Activated naive CD4-positive, alpha-beta T cell treated with anti-CD3 and anti-CD28 coated beads for 36 hours (primary cell): ENCODE measurements at places on chromosomes 5 and 9.
A peak's percentile ranks its signal among the peaks of the same experiment; 100 is the strongest.

- no peak overlapping the region for H3K4me3 ChIP-seq
- no peak for DNase-seq
- peaks cover 24% of the 10 kb centered on the region for H3K36me3 ChIP-seq
- peaks cover 33% of the 10 kb centered on the region for H3K4me1 ChIP-seq
Measured at GRCh38 chr5:32144378-32145207, 29.5 kb downstream of the GOLPH3 start.

GRCh38 chr5:155878991-155879575 lies 447.9 kb upstream of the SGCD start:
- DNase-seq = no peak
- no peaks in the 10 kb centered on the region for H3K4me1 ChIP-seq
- no peak overlapping the region for H3K4me3 ChIP-seq
- no peaks in the 10 kb centered on the region for H3K27me3 ChIP-seq
- no peak overlapping the region for H3K27ac ChIP-seq

GRCh38 chr9:135667463-135668001 lies 4.4 kb downstream of the LCN9 start:
- no peak for DNase-seq
- H3K36me3 ChIP-seq = no peaks in the 10 kb centered on the region
- H3K4me3 ChIP-seq = no peak overlapping the region
- H3K4me1 ChIP-seq = no peaks in the 10 kb centered on the region
- no peak overlapping the region for H3K27ac ChIP-seq
- H3K27me3 ChIP-seq = peaks cover 4% of the 10 kb centered on the region

DNA sequence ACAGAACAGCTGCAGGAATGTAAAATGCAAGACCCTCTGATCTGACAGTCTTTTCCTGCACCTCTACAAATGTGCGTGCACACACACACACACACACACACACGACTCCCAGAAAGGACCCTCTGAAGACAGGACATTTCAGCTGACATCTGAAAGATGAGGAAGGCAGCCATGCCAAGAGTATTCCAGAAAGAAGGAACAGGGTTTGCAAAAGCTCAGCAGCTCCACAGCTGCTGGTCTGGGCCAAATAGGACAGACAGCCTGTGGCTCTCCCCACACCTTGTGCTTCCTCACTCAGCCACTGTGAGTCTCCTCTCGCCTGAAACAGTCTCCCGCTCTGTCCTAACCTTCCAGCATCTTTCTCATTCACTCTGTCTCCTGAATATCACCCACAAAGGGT lies 189.0 kb downstream of the PALM2AKAP2 start:
- peak overlapping the region; percentile 37 for H3K27ac ChIP-seq
- no peaks in the 10 kb centered on the region for H3K27me3 ChIP-seq

DNA sequence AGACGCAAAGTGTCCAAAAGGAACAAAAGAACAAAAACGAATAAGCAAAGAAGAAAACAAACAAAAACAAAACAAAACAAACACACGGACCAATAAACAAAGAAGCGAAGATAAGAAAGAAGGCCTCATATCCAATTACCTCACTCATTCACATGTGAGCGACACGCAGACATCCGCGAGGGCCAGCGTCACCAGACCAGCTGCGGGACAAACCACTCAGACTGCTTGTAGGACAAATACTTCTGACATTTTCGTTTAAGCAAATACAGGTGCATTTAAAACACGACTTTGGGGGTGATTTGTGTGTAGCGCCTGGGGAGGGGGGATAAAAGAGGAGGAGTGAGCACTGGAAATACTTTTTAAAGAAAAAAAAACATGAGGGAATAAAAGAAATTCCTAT lies 28.3 kb upstream of the WWC1 start:
- no peaks in the 10 kb centered on the region for H3K4me1 ChIP-seq
- no peak overlapping the region for H3K27ac ChIP-seq
- H3K27me3 ChIP-seq = no peaks in the 10 kb centered on the region
- no peaks in the 10 kb centered on the region for H3K36me3 ChIP-seq
- no peak overlapping the region for H3K4me3 ChIP-seq

GRCh38 chr9:105341434-105342146 lies 97.1 kb downstream of the SLC44A1 start:
- no peak overlapping the region for H3K27ac ChIP-seq
- DNase-seq = no peak
- no peak overlapping the region for H3K4me3 ChIP-seq
- H3K4me1 ChIP-seq = peaks cover 26% of the 10 kb centered on the region

DNA sequence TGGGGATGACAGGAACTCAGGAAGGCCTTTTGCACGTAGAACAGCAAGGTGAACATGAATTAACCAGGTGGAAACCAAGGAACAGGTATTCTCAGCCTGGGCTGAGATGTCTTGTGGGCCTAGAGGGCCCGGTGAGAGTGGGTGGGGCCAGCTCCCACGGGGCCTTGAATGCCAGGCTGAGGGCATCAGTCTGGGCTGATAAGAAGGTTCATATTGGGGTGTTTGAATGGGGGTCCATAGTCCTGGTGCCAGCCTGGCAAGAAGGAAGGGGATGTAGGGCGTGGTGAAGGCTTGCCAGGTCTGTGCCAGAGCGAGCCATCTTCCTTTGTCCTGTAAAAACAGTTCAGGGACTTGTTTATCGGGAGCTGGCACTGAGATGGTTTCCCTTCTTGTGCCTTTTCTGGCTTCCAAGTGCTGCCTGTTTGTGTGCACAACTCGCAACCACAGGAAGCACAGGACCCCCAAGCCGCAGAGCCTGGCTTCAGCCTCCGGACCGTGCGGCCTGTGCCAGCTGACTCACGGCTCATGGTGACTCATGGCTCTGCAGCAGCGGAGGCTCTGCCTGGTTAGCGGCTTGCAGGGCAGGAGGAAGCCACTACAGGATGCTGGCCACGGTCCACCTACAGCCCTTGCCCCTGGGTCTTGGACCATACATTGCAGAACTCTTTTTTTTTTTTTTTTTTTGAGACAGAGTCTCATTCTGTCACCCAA lies 2.4 kb downstream of the CARD19 start:
- H3K4me1 ChIP-seq = peaks cover 65% of the 10 kb centered on the region
- peak overlapping the region; percentile 85 for H3K4me3 ChIP-seq
- peak; percentile 82 for DNase-seq

DNA sequence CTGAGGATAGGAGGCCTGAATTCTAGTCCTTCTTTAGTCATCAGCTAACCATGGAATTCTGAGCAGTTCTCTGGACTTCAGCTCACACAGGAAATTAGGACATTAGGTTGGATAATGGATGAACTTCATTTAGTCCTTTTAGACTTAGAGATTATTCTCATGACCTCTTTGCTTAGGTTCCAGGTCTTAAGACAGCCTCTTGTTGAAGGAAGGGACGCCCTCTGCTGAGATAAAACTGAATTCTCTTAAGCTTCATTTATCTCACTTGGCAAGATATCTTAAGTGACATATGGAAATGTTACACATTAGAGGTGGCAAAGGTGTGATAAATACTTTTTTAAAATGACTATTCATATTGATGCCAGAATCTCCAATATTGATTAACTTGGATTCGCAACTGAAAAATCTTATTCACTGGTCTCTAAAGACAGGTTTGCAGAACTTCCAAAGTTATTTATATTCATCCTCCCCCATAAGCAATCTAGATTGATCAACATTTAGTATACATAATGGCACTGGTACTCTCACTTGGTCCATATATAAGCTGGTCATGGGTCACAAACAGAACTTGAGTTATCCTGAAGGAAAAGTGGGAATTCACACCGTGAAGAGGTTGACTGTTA lies 16.9 kb upstream of the ZNF366 start:
- DNase-seq = no peak
- H3K27ac ChIP-seq = no peak overlapping the region
- H3K36me3 ChIP-seq = no peaks in the 10 kb centered on the region

DNA sequence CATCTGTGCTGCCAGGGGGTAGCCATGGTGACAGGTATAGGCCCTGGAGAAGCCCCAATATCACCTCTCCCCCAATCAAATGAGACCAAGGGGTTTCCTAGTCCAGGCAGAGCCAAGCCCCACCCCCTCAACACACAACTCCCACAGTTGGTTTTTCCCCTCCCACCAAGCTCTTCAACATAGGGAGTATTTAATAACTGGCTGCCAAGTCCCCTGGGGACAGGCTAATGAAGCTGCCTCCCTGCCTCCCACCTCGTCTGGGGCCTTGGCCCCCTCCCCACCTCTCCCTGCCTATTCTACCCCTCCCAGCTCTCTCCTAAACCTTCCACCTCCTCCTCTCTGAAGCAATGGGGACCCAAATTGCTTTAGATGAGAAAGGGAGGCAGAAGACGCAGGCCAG lies 23.4 kb downstream of the CPLX2 start:
- H3K36me3 ChIP-seq = peaks cover under 1% of the 10 kb centered on the region
- H3K4me3 ChIP-seq = no peak overlapping the region
- no peaks in the 10 kb centered on the region for H3K27me3 ChIP-seq
- H3K27ac ChIP-seq = no peak overlapping the region
- peaks cover 22% of the 10 kb centered on the region for H3K4me1 ChIP-seq

DNA sequence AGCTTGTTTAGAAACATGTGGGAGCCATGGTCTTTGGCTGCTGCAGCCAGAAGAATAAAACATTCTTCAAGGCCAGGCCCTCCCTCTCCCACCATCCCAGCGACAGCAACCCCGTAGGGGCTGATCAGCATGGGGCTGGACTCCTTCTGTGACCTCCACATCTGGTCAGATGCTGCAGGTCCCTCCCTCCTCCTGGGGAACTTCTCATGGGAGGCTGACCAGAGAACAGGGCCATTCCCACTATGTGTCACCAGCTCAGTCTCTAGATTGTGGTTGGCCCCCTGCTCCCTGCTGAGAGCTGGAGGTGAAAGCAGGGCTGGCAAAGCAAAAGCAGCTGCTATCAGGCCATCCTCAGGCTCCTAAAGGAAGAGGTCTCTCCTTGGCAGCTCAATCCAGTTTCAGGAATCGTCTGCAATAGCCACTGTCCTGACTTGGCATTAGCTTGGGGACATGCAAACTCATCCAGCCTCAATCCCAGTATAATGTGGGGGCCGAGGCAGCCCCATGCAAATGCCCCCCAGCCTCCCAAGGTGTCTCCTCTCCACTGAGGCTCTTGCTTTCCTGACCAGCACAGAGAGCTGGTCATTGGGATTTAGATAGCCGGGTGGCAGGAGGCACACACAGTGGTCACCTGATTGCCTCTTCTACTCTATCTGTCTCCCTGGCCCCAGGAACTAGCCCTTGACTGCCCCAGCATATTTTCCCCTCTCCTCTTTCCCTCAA lies 81.5 kb downstream of the NRG2 start:
- H3K4me3 ChIP-seq = no peak overlapping the region
- no peak for DNase-seq
- no peaks in the 10 kb centered on the region for H3K27me3 ChIP-seq
- no peaks in the 10 kb centered on the region for H3K4me1 ChIP-seq

DNA sequence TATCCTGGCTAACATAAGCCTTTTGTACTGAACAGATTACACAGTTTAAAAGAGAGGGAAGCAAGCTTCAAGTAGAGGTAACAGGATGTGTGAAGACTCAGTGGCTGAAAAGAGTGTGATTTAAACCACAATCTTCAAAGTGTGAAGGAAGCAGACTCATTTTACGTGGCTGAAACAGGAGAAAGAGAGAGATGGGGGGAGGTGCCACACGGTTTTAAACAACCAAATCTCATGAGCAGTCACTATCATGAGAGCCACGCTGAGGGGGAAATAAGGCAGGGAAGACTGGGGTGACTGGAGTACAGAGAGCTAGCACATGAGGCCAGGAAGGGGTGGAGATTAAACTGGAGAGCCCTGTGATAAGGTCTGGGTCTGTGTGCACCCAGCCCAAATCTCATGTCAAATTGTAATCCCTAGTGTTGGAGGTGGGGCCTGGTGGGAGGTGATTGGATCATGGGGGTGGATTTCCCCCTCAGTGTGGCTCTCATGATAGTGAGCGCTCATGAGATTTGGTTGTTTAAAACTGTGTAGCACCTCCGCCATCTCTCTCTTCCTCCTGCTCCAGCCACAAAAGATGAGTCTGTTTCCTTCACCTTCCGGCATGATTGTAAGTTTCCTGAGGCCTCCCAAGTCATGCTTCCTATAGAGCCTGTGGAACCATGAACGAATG lies 318.6 kb upstream of the CD180 start:
- H3K4me3 ChIP-seq = no peak overlapping the region
- peak overlapping the region; percentile 31 for H3K27ac ChIP-seq
- H3K27me3 ChIP-seq = no peaks in the 10 kb centered on the region
- DNase-seq = peak; percentile 79
- peaks cover 50% of the 10 kb centered on the region for H3K4me1 ChIP-seq

- peaks cover 2% of the 10 kb centered on the region for H3K4me1 ChIP-seq
- H3K36me3 ChIP-seq = no peaks in the 10 kb centered on the region
- DNase-seq = no peak
- H3K27ac ChIP-seq = no peak overlapping the region
Measured at GRCh38 chr9:83714329-83714728, 6.6 kb upstream of the UBQLN1 start.

DNA sequence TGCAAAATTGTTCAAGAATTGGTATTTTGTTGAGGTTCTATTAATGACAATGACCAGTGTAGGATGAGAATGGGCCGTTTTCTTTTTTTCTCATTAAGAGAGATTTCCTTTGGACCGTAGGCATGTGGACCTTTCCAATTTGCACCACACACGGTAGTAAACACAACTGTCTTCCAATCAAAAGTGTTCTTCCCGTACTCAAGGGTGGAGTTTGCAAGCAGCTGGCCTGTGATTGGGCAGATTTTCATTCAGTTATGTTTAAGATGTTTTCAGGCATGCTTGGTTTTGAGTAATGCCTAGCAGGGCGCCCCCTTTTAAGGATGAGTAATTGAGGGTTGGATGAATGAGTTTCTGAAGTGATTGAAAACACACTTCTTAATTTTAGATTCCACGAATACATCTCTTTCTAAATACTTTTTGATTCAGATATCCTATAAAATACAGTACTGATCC lies 2.5 kb downstream of the KDM3B start:
- peak overlapping the region; percentile 94 for H3K27ac ChIP-seq
- peaks cover 41% of the 10 kb centered on the region for H3K4me1 ChIP-seq
- H3K36me3 ChIP-seq = peaks cover 8% of the 10 kb centered on the region
- peak overlapping the region; percentile 96 for H3K4me3 ChIP-seq
- peak; percentile 83 for DNase-seq

GRCh38 chr5:120072068-120072761 lies 391.9 kb upstream of the PRR16 start:
- no peak for DNase-seq
- H3K4me3 ChIP-seq = no peak overlapping the region
- H3K27ac ChIP-seq = no peak overlapping the region
- H3K27me3 ChIP-seq = no peaks in the 10 kb centered on the region
- no peaks in the 10 kb centered on the region for H3K36me3 ChIP-seq
